ENCODE measurements at places on chromosomes 11 and 22.

DNA sequence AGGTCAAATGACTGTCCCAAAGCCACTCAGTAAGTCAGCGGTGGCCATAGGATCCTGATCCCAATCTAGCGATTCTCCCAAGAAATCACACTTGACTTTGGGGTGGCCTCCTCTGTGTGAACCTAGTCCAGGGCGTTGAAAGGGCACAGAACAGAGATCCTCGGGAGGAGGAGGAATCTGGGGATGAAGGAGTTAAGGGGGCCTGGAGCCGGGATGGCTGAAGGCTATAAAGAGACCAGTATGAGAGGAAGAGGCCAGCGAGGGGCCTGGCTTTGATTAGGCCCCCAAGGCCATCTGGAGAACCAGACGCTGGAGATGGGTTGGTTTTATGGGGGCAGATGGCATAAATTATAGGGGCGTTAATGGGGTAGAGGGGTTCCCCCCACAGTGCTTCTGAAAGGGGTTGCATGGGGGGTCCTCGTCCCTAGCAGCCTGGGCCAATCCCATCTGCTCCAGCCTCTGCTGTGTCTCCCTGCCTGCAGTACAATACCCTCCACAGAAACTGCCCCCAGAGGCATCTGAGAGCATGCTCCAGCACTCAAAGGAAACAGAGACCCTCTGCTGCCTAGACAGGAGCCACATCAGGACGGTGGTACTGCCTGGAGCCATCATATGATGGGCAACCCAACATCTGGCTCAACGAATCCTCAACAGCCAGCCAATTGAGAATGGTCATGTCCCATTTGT lies 35.2 kb upstream of the TRIM29 start:
- no peak for DNase-seq

- DNase-seq, result no peak
These were observed 13.2 kb upstream of the TMPRSS6 start for GRCh38 chr22:37122598-37123180.

DNA sequence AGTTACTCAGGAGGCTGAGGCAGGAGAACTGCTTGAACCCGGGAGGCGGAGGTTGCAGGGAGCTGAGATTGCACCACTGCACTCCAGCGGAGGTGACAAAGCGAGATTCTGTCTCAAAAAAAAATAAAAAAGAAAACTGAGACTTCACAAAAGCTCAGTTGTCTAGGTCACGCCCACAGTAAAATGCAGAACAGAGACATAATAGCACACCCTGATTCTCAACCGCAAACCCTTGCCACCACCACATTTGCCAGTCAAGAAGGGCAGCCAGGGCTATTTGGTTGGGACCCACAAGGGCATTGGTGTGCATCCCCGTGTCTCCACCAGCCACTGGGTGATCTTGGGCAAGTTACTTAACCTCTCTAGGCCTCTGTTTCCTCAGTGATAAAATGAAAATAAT lies 25.4 kb downstream of the CREB3L1 start:
- no peak for DNase-seq

DNA sequence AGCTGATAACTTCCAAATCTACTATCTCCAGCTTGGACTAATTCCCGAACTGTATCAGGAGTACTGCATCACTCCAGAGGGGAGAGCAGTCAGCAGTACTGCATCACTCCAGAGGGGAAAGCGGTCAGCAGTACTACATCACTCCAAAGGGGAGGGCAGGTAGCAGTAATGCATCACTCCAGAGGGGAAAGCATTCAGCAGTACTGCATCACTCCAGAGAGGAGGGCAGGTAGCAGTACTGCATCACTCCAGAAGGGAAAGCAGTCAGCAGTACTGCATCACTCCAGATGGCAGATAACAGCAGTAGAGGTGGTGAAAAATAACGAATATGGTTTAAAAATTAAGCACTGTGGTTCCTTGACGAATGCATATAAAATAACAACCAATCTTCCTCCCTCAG lies 8.4 kb downstream of the CWC15 start:
- DNase-seq, result no peak

GRCh38 chr22:45871721-45872120 lies 105.2 kb downstream of the WNT7B start:
- no peak for DNase-seq

- DNase-seq, result no peak
These were observed 27.8 kb upstream of the FADD start for GRCh38 chr11:70175236-70175698.

DNA sequence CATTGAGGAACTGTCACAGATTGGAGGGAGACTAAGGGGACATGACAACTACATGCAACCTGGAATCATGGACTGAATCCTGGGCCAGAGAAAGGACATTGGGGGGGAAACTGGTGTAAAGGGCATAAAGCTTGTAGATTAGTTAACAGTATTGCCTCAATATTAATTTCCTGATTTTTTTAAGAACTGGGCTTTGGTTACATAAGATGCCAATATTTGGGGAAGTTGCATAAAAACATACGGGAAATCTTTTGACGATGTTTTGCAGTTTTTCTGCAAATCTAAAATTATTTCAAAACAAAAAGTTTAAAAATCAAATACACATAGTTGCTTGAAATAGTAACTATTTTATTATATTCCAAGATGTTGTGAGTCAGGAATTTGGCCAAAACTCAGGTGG lies 2.9 kb upstream of the FOLR3 start:
- DNase-seq, result no peak

DNA sequence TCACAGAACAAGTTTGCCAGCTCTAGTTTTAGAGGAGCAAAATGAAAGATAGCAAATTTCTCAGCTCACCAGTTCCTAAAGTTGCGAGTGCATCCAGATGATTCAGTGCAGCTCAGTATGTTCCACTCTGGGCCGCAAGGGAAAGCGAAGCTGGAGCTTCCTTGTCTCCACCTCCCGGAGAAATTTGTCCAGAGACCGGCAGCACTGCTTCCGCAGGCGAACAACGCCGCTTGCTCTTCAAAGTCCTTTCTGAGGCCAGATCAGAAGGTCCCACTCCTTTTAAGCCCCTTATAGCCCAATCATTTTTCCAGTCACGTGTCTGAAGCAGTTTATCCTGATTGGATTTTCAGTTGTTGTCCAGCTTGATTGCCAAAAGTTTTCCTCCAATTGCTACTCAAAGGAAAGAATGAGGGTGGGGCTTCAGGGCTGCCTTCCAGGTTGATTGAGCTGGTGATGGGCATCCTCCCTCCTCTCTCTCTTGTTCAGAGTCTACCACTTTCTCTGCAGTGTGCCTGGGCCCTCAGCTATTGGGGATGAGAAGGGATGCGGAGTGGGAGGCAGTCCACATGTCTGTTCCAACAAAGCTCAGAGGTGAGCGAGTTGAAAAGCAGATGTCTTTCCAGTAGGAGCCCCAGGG lies at the start of gene ZNF280A:
ZNF280A (minus strand) TSS at position 251 of the 637 bp plus-strand sequence. CDS start 4,640 bp downstream, outside the sequence.
- DNase-seq, result no peak
